ENCODE measurements at places on chromosomes 4 and X. TPM values are rescaled to one million over a fixed set of nuclear protein-coding genes. Genes with fewer than 3 reads are reported as not detected.

Gene NXF3
- total RNA-seq = not detected

Gene UGT2A1
- total RNA-seq = not detected

Gene NALF2
- under 0.01 TPM for total RNA-seq

Gene INPP4B
- total RNA-seq = 5.0 TPM

Gene LRAT
- total RNA-seq = 2.1 TPM

Gene NXF2
- total RNA-seq = not detected

Gene TKTL1
- total RNA-seq = not detected

Gene PGAM4
- total RNA-seq = not detected

Gene PAGE5
- not detected for total RNA-seq

Gene CT45A1
- not detected for total RNA-seq

Gene CXCL5
- total RNA-seq = 10.9 TPM

Gene NR3C2
- 0.24 TPM for total RNA-seq

Gene CSN1S1
- total RNA-seq = not detected

Gene AFM
- total RNA-seq = not detected

Gene F8
- 12.6 TPM for total RNA-seq

Gene GLOD5
- total RNA-seq = not detected

Gene GPRASP2
- 13.4 TPM for total RNA-seq

Gene SLC6A14
- total RNA-seq = under 0.01 TPM

Gene GPC4
- total RNA-seq = 3.9 TPM

Gene SULT1E1
- 13.6 TPM for total RNA-seq

Gene P2RY4
- 0.13 TPM for total RNA-seq

Gene NOX1
- not detected for total RNA-seq

Measured in epithelial cell of alveolus of lung (primary cell).